ENCODE measurements at places on chromosomes 5 and 9. TPM values are rescaled to one million over a fixed set of nuclear protein-coding genes. Genes with fewer than 3 reads are reported as not detected.

- no peak for DNase-seq
Measured at GRCh38 chr9:93166699-93167098, 17.2 kb upstream of the WNK2 start.

GRCh38 chr9:95383185-95383676, 65.7 kb upstream of the FANCC start:
- DNase-seq: no peak

DNA sequence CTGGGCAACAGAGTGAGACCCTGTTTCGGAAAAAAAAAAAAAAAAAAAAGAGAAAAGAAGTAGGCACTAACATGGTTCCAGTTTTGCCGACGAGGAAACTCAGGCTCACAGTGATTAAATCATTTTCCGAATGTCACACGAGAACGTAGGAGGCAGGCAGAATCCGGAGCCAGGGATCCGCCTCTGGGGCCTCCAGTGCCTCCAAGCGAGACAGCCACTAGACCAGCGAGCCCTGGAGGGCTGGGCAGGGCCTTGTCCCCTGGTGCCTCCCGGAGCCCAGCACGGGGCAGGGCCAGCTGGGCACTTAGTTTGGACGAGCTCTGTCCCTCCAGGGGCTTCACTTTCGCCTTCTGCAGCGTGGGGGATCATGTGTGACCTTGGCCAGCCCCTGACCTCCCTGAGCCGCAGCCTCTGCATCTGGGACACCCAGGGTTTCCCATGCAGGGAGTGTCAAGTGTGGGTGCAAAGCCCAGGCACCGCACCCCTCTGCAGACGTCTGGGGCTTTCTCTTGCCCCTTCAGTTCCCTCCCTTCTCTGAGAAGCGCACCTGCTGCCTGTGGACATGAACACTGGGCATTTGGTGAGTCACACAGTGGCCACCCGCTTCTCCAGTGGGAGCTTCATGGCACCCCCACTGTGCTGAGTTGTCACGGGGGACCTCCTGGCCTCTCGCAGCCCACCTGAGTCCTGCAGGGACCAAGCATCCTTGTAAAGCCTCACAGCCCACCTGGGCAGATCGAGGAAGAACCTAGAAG, 80.3 kb downstream of the RXRA start:
- no peak for DNase-seq

The ANKRD34B gene
- 0.30 TPM for total RNA-seq

DNA sequence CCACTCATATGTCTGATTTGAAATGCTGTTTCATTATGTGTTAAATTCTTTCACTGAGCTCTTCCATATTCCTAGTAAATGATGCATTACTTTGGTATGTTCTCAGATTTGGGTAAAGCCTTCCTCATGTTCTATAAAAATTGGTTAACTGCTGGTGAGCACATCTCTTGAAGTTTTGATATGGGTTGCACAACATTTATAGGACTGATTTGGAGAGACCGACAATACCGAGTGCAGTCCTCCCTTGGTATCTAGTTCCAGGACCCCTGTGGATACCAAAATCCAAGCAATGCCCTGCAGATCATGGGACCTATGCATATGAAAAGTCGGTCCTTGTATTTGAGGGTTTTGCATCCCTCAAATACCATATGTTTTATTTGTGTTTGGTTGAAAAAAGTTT, 37.8 kb downstream of the WDR36 start:
- DNase-seq: no peak

DNA sequence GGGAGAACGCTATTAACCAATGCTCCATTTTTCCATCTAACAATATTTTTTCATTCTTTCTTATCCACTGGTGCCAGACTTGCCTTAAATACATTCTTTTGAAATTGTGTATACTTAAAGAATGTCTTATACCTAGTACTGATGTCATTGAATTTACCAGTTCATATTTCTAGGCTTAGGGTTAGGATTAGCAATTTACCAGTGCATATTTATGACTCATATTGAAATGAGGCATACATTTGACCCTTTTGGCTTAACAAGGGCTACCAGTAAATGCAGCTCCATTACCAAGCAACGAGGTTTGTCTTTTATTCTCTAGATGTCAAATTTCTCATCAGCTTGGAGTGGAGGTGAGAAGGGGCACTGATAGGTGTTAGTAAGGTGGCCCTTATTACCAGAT, 89.5 kb downstream of the CDH9 start:
- no peak for DNase-seq

GRCh38 chr5:159695741-159696294, 220.5 kb upstream of the ADRA1B start:
- DNase-seq: no peak

The NUTM2F gene
- not detected for total RNA-seq

DNA sequence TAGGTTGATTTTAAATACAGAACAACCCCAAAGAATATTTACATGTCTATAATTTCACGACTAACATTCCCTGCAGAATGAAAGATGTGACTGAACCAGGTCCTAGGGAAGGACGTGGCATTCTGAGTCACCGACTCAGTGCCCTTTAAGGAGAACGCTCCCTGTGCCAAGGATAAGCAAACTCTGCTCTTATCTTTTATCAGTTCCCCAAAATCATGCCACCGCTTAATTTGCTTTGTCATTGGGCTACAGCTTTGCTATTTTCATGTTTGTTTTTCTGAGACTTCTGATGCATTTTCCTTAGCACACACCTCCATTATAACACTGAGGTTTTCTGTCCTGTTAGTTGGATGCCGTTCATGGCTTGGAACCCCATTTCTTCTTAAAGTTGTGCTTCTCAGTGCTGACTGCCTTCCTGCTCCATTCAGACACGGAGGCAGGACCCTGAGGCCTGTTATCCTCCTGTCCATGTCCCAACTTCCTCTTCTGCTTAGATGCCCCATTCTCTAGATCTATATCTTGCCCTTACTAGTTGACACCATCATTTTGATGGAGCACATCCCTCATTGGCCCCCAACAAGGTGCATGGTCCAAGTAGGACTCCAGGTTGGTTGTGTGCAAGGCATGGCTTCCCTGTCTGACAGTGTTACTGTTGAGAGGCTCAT, 11.2 kb upstream of the SEMA4D start:
- no peak for DNase-seq

DNA sequence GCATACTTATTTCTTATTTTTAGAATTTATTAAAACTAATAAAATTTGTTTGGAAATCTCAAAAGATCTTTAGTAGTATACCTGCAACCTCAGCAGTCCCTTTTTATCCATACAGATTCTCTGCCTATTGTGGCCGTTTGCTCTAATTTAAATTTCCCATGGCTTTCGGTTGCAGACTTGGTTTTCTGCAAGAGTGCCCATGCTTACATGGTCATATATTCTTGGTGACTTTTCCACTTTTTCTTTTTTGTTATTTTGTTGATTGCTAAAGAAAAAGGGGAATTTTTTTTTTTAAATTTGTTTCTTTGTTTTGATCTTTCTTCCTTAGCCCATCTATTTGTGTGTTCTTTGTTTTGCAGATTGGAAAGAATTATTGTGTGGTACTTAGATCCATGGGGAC, 20.6 kb downstream of the ZCCHC7 start:
- DNase-seq: no peak

DNA sequence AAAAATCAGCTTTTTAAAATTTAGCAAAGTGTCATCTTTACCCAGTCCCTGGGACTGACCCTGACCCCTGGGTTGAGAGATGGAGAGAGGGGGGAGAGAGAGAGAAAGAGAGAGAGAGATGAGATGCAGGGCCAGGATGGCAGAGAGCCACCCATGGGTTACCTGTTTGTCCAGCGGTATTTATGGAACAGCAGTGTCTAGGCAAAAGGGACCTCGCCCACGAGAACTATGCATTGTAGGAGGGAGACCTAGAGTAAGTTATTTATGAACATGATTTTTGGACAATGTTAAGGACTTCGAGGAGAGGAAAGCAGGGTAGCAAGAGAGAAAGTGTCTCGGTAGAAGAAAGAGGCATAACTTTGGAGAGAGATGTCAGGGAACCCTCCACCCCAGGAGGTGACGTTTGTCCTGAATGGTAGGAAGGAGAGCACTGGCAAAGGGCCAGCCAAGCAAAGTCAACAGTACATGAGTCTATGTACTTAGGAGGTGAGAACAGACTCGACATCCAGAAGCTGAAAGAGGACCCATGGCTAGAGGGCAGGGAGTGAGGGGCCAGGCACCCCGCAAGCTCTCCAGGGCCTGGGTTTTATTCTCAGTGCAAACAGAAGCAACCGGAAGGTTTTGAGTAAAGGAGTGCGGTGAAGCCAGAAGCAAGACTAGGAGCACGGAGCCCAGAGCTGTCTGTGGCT, 30.5 kb upstream of the MSX2 start:
- peak; percentile 64 for DNase-seq

The NSG2 gene
- total RNA-seq: not detected

GRCh38 chr5:14004598-14005394, 60.3 kb upstream of the DNAH5 start:
- no peak for DNase-seq

- DNase-seq: no peak
Measured at GRCh38 chr5:32833663-32834062, 122.5 kb downstream of the NPR3 start.

- no peak for DNase-seq
Measured at GRCh38 chr9:89814340-89815040, 209.7 kb downstream of the GADD45G start.

GRCh38 chr9:133135146-133135745, 14.2 kb upstream of the RALGDS start:
- DNase-seq: peak; percentile 78

The ADAM19 gene
- total RNA-seq: 12.0 TPM

DNA sequence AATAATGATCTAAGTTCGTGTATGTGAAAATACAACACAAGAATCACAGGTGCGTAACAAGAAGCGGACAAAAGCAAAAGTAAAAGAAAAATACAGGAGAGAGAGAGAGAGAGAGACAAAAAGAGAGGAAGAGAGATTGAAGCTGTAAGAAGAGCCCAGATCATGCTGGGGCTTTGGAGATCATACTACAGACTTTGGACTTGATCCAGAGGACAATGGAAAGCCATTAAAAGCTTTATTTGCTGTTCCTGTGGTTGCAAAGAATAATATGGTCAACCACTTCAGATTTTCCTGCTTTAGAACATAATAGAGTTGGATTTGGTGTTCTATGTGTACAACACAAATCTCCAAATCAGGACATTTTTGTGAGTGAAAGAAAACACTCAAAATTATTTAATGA, 561.4 kb downstream of the CAAP1 start:
- DNase-seq: no peak

DNA sequence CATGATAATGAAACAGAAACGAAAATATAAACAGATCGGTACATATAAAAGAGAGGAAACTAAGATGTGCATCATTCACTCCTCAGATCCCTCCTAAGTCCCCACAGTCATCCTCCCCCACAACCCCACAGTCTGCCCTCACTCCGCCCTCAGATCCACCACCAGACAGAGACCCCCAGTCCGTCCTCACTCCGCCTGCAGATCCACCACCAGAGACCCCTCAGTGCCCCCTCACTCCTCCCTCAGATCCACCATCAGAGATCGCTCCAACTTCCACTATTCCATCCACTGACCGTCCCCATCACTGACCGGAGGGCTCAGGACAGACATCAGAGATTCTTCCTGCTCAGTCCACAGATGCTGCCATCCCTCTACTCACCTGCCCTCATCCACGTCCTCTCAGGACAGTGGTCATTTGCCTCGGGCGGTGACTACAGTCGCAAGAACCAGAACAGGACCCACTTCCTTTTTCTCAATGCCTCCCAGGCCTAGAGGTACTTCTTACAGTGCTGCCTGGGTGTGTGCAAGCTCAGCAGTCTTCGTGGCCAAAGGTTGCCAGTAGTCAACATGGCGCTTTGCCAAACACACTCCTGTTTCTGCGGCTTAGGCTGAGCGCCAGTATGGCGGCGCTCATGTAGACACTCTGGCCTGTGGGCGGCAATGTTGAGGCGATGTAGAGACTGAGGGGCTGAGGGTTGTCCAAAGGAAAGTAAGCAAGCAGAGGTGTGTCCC, 8.3 kb upstream of the SPATA31C1 start:
- peak; percentile 49 for DNase-seq

GRCh38 chr9:70156729-70157128, 102.0 kb upstream of the SMC5 start:
- DNase-seq: no peak

The GFRA3 gene
- 0.53 TPM for total RNA-seq

The HBEGF gene
- 43.2 TPM for total RNA-seq

DNA sequence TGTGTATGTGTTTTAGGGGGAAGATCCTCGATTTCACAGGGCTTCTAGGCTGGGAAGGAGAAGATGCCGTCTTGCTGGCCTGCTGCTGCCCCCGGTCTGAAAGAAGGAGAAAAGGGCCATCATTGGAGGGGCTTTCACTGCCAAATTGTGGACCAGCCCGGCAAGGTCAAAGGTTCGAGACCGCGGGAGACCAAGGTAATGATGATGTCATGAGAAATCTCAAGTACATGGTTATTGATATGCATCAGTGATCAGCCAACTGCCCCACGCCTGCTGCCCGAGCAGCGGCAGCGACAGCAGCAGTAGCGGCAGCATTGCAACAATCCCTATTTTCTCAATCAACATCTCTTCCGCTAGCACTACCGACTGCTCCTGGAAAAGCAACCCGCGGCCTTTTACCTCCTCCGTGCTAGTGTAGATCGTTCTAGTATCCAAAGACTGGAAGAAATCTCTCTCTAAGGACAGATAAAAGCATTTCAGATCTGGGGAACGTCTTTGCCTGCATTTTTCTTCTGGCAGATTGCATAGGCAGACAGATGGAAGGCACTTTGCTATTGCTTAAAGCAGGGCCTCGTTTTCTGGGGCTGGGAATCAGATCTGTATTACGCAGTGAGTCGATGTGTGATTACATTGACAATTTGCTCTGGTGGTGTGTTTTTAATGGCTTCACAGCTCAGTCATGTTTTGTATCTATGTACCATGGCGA, 215.3 kb downstream of the MEF2C start:
- no peak for DNase-seq

The SIT1 gene
- 1.5 TPM for total RNA-seq

- DNase-seq: no peak
Measured at GRCh38 chr5:19927170-19927569, 60.8 kb downstream of the CDH18 start.

GRCh38 chr5:79846198-79846521, 144.9 kb downstream of the MTX3 start:
- no peak for DNase-seq

DNA sequence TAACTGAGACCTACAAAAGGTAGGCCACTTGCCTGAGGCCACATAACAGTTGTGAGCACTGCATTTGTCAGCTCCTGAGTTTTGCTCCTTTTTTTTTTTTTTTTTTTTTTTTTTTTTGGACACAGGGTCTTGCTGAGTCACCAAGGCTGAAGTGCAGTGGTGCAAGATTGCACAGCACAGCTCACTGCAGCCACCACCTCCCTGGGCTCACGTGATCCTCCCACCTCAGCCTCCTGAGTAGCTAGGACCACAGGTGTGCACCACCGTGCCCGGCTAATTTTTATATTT, 37.1 kb downstream of the LAMC3 start:
- no peak for DNase-seq

- no peak for DNase-seq
Measured at GRCh38 chr5:157648275-157648990, 3.8 kb downstream of the SOX30 start.

- no peak for DNase-seq
Measured at GRCh38 chr5:150111122-150111521, 24.8 kb upstream of the CSF1R start.

All from lower lobe of right lung (tissue), 2 donors.